Right cardiac atrium (tissue), 5 donors: ENCODE measurements at places on chromosomes 3 and 15. TPM values are rescaled to one million over a fixed set of nuclear protein-coding genes. Genes with fewer than 3 reads are reported as not detected.

- DNase-seq = no peak
Observed at GRCh38 chr3:70400194-70400593, 87.8 kb upstream of the MDFIC2 start.

- no peak for DNase-seq
Observed at GRCh38 chr3:73694983-73695757, 70.4 kb upstream of the PDZRN3 start.

GRCh38 chr15:59791755-59792154 is 102.6 kb upstream of the BNIP2 start:
- no peak for DNase-seq

Gene TUSC7
- not detected for polyA plus RNA-seq

GRCh38 chr3:98903099-98903498 is 1.6 kb upstream of the DCBLD2 start:
- no peak for DNase-seq

DNA sequence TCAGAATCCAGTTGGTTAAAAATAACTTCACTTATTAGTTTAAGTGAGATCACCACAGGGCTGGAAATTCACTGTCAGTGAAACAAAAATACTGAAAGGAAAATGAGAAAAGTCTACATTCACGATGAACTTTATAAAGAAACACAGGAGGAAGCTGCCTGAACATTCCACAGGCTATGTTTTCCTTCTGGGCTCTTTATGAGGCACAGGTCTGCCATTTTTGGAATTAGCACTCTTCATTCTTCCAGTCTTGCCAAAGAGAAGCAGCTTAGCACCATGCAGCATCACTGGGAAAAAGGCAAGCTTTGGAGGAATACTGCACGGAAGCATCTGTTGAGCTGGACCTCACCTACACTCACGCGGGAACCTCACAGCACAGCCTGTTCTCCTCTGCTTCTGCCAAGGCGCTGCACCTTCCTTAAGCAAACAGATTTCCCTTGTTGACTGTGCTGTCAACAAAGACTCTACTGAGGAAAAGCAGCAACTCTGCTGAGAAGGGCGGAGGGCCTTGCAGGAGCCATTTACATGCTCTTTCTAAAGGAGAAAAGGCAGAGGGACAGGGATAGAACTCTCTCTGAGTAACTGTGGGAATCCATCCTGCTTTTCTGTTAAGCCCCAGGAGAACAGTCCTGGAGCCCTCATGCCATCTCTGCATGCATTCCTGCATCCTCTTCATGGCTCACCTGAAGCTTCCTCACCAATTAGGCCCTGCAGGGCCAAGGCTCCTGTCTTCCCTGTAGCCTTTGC is 15.7 kb downstream of the SUSD5 start:
- DNase-seq = no peak

- no peak for DNase-seq
Observed at GRCh38 chr3:15523660-15524417, 2.3 kb upstream of the COLQ start.

DNA sequence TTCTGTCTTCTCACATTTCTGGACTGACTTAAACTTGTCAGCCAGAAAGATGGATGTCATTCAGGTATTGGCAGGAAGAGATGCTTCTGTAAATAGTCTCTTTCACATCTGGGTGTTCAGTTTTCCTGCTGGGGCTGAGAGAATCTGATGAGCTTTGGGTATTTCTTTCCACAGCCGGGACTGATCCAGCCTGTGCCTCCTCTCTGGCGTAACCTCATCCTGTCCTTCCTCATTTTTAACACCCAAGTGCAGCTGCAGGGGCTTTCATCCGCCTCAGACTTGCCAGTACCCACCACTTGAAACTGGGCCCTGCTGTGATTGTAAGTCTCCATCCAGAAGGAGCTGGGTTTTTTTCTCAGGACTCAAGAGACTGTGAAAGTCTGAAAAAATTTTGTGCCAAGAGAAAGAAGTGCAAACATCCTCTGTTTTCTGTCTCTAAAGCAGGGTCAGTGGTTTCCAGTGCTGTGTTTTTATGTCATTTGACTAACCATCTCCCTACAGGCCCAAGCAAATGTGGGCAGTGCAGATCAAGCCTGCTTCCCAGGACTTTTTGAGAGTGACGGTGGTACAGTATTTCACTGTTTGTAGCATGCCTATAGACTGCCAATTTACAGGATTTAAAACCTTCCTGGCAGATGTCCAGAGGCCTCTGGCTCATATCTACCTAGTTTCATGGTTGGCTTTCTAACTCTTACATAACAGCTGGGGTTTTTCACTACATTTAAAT is 342.7 kb downstream of the PTPRG start:
- no peak for DNase-seq

DNA sequence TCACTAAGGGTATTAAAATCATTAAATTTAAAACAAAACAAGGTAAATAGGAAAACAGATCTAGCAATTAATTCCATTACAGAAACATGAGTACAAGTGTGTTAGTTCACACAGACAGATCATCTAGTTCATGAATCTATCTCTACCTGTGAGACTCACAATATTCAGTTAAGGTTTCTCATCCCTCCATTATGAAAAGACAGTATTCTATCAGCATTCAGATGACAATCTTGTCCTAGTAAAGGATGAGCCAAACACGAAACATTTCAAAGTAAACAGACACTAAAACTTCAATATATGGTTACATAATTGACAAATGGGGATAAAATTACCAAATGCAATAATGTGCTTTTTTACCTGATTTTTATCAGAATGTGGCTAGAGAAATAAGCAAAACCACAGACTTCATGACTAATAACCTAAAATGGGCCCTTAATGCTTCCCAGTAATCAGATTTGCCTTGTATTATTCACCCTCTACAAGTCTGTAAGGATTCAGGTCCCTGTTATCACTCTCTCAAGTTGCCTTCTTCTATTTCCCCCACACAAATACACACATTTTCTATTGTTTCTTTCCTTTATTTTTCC is 126.8 kb downstream of the DLG1 start:
- no peak for DNase-seq

- DNase-seq = no peak
Observed at GRCh38 chr3:157409516-157409915, 27.1 kb upstream of the PTX3 start.

DNA sequence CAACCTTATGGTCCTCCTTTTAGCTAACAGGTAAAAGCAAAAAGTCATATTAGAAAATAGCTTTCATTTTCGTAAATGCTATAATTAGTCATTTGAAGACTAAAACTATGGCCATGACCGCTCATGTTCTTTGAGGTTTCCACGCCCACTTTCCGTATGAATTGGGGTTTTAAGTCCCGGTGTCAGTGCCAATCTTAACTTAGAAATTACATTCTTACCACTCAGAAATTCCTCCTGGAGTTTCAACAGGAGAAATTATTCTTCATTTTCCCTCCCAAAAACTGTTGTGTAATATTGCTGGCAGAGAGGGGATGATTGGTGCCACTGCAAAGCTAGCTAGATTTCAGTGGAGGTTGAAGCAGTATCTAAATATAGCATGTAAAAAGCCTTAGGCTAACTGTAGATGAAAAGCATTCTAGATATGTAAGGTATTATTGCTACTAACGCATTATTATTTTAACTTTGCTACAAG is 71.0 kb upstream of the MDFIC2 start:
- DNase-seq = no peak

Gene TMEM212
- polyA plus RNA-seq = not detected

GRCh38 chr3:105853801-105854432 is 14.9 kb downstream of the CBLB start:
- DNase-seq = no peak

Gene HYKK
- 4.9 TPM for polyA plus RNA-seq

Gene MB21D2
- 1.3 TPM for polyA plus RNA-seq

DNA sequence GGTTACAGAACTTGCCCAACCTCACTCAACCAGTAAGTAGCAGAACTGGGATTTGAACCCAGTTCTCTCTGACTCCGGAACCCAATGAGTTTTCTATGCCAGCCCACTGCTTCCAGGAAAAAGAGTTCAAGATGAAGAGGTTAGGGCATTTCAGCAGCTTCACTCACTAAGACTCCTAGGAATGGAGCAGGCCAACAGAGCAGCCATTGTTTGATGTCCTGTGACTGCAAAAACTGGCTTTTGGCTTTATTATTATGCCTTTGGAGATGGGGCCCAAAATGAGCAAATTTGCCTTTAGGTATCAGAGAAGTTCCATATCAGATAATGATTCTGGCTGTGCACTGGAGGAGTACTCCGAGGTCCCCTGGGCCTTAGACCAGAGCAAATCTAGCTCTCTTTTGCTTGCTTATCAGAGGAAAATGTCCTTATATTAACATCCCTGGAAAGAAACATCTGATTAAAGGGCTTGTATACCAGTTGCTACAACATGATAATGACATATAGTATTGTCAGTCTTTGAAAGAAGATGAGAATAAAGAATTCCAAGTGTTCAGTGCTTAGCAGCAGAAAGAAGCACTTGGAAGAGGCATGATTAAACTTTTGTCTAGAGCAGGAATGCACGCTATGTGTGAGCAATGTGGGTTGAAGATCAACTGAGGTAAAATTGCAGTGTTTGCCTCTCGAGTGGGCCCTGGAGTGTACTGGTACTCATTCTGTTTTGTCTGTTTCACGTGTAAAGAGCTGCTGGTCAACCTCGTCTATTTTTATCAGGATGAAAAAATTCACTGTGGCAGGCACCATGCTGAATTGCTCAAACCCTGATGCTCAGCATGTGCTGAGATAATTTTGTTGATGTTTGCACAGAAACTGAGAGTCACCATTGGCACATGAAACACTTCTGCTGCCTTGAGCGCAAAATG is 21.8 kb upstream of the KLHL24 start:
- DNase-seq = no peak

GRCh38 chr15:22949074-22949547 is 31.1 kb downstream of the CYFIP1 start:
- DNase-seq = peak; percentile 87

DNA sequence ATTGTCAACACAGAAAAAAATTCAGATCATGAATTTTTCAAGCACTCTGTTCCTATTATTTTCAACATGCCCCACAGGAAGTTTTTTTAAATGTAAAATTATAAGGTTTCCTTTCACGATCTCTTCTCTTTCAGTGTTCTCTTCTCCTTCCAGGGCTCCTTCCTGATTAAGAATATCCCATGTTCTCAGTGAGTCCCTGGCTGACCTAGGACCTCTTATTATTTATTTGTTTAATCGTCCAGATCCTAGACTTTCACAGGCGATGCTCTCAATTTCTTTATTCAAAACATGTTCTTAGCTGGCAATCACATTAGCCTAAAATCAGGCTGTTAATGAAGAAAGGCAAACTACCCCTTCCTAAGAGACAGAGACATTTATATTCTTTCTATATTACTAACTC is 124.3 kb downstream of the ABI3BP start:
- no peak for DNase-seq

DNA sequence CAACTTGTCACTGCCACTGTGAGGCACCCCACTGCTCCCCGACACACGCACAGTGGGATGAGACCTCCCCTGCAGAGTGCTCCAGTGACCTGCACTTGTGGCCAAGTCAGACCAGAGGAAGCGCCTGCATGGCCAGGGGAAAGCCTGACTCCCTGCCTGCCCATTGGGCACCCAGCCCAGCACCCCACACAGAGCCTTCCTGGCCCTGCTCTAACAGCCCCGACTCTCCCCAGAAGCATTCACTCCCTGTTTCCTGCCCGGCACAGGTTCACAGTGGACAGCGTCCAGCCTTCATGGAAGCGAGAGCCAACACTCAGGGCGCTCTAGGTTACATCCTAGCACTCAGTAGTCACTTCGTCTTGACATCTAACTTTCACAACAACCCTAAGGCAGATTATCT is 27.8 kb downstream of the RBPMS2 start:
- DNase-seq = no peak

DNA sequence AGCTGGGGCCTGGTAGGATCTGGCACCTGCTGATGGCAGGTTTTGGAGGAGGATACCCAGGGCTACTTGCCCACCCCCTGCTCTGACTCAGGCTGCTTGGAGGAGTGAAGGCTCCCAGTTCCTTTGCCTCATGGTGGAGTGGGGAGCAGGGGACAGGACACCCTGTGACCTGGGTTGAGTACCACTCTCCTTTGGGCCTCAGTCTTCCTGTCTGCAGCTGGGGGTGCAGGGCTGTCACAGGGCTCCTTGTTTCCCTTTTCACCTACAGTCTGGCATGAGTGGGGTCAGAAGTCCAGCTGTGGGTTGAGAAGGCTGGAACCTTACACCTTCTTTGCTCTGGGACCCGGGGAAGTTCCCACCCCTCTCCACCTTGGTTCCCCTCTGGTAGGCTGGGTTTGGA is 14.7 kb downstream of the SEMA3F start:
- no peak for DNase-seq

Gene MLF1
- polyA plus RNA-seq = 271 TPM

Gene SEC61A1
- polyA plus RNA-seq = 52.5 TPM

DNA sequence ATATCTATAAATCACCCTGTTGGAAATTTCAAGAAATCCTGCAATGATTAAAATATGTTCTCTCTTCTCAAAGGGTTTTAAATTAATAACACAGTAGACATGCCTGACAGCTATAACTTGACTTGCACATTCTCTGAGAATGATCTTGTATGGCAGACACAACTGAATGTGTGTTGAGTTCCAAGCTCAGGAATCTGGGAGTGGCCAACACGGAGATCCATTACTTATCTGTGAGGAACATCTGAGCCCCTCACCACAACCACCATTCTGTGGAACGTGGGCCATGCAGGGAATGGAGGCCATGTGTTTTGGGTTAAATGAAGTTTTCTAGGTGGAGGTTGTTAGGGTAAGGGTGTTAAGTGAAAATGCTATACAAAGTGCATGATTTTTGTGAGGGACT is 105.3 kb upstream of the CHMP2B start:
- no peak for DNase-seq

- no peak for DNase-seq
Observed at GRCh38 chr3:127639173-127640041, 10.4 kb downstream of the PODXL2 start.

GRCh38 chr3:126464093-126464492 is 11.6 kb downstream of the ZXDC start:
- no peak for DNase-seq

GRCh38 chr15:78241017-78241416 is 6.7 kb upstream of the ACSBG1 start:
- peak; percentile 95 for DNase-seq

- DNase-seq = no peak
Observed at GRCh38 chr3:124973290-124973689, 38.7 kb upstream of the MUC13 start.

Gene SLC2A2
- polyA plus RNA-seq = not detected

Gene GOLGA8T
- polyA plus RNA-seq = 0.32 TPM

Gene RUVBL1
- polyA plus RNA-seq = 28.9 TPM

Gene EAF2
- polyA plus RNA-seq = 6.0 TPM

- DNase-seq = peak; percentile 42
Observed at GRCh38 chr3:37726525-37727290, 135.0 kb upstream of the CTDSPL start.

- DNase-seq = no peak
Observed at GRCh38 chr15:31217566-31218270, 108.9 kb upstream of the KLF13 start.
